Activated T-cell treated with anti-CD3 and anti-CD28 coated beads for 24 hours (primary cell): ENCODE measurements at places on chromosomes 12 and 14.

DNA sequence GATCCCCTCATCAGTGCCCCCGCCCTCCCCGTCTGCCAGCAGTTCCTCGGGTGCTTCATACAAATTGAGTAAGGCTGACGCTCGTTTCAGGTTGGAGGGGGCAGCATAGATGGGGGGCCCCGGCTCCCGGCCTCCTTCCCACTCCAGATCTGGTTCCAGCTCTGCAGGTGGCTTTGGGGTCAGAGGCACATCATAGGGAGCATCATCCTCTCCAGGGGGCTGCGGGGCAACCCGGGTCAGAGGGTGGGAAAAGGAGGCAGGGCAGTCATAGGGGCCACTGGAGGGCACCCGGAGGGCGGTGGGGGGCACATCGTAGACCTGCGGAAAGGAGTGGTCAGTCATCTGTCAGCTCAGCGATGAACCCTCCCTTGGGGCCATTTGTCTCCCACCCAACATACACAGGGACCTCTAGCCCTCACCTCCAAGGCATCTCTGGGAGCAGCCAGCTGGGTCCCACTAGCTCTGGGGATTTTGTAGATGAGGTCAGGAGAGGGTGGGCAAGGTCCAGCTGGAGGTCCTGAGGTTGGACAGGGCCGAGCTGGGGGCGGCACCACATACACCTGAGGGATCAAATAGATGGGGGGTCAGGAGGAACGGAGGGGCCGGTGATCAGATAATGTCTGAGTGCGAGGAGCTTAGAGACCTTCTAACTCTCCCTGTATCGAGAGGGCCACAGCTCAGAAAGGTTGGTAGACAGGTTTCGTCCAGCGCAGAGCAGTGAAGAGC is 5.1 kb downstream of the EFS start:
- no peak for DNase-seq

DNA sequence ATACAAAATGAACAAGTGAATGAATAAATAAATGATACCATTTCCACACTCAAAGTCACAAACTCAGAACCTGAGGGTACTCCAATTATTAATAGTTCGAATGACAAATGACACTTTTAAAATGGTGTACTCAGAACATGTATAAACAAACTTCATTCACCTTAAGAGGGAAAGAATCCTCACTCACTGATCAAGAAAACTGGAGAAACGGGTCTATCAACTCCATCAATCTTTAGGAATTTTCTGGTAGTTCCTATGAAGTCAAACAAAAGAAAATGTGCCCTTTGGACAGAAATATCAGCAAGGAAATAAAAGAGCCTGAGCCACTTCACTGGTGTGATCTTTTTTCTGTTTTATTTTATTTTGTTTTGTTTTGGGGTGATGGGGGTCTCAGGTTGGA is 5.2 kb upstream of the NRDE2 start:
- no peak for DNase-seq

DNA sequence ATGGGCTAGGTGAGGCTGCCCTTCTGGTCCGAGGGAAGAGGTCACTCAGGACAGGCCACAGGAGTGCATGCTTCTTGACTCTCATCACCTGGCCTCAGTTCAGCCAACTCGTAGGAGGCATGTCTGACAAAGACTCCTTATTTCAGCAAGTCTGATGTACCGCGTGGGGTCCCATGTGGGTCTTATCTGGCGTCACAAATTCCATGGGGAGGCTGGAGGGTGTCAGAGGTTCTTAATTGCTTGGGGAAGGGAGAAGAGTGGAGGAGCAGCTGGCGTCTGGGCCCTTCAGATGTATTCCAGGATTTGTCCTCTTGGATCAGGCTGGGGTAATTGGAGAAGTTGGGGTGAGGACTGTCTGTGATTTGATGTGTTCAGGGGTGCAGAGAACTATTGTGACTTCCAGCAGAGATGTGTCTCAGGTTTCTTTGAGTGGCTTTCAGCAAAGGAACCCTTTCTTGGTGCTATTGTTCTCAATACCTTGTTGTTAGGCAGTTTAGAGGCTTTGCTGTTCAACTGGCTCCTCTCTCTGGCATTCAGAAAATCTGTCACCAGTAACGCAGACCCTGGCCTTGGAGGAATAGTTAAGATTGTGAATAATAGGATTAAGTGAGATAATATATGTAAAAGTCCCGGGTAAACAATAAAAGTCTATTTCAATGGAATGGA is 60.1 kb downstream of the SUSD6 start:
- DNase-seq = no peak

GRCh38 chr12:125528281-125528680 is 463.0 kb downstream of the AACS start:
- no peak for DNase-seq

GRCh38 chr12:76259660-76260389 is 88.4 kb downstream of the BBS10 start:
- no peak for DNase-seq

GRCh38 chr12:48995086-48995879 is 3.9 kb downstream of the DDN start:
- DNase-seq = no peak

GRCh38 chr14:25351269-25351668 is 301.3 kb upstream of the STXBP6 start:
- DNase-seq = no peak

DNA sequence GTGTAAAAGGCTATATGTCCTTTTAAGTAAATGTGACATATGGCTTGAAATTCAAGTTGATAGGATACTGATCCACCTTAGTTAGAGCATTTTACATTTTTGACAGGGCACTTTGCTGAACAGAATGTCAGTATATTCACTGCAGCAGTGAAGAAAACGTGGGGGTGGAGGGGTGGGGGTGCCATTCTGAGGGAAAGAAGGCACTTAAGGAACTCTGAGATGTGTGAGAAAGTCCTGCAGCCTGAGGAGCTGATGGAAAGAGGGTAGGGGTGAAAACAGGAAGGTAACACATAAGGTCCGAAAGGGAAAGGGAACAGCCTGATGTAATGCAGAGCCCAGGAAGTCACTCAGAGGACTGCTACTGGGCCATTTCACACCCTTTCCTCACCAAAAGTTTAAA is 265.5 kb upstream of the GRIP1 start:
- DNase-seq = no peak

- no peak for DNase-seq
Observed at GRCh38 chr12:62282057-62282774, 22.0 kb downstream of the USP15 start.
